ENCODE measurements at places on chromosomes 5 and 9.
A peak's percentile ranks its signal among the peaks of the same experiment; 100 is the strongest.

- no peak for DNase-seq
Measured at GRCh38 chr9:84751921-84752320, 82.4 kb downstream of the NTRK2 start.

DNA sequence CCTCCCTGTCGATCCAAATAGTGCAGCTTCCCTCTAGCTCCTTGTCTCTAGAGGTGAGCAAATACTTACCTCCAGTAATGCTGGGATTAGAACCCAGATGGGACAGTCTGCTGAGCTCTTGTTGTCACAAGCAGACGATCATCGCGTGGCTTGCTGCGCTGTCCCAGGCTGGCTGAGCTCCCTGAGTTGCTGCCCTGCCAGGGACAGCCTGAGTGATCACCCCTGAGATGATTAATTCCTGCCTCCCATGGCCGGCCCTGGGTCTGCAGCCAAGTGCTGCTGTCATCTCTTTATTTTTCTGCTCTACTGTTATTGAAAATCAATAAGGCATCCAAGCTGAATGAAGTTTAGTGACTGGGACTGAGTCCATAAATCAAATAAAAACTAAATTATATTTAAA is 94.0 kb upstream of the ALDH1B1 start:
- DNase-seq, result no peak

DNA sequence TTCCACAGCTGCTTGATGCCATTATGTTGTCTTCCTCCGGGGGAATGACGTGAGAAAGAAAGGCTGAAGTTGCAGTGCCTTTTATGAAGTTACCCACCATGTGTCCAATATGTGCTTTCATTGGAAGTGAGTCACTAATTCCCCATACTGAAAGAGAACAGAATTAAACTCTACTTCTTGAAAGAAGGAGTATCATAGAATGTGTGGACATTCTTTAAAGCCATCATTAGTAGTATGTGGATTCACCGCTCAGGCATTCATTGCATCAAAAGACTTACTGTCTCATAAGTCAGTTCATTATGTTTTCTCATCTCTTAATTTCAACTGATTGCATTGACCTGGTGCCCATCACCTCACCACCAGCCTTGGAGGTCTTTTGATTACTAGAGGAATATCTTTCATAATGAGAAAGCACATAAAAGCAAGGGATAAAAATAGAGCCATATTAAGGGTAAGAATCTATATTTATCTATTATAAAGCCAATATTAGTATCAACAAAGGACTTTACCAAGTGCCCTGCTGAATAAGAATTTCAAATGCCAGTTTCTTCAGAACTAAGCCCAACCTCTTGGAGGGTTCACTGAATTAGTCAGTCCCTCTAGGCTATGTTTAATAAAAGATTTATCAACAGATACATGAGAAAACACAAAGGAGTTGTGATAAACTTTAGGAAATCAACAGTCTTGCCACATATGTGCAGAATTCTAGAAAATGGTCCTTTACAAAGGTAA is 516.1 kb downstream of the NTRK2 start:
- no peak for DNase-seq

GRCh38 chr5:144583541-144584449 is 413.1 kb downstream of the KCTD16 start:
- no peak for DNase-seq

DNA sequence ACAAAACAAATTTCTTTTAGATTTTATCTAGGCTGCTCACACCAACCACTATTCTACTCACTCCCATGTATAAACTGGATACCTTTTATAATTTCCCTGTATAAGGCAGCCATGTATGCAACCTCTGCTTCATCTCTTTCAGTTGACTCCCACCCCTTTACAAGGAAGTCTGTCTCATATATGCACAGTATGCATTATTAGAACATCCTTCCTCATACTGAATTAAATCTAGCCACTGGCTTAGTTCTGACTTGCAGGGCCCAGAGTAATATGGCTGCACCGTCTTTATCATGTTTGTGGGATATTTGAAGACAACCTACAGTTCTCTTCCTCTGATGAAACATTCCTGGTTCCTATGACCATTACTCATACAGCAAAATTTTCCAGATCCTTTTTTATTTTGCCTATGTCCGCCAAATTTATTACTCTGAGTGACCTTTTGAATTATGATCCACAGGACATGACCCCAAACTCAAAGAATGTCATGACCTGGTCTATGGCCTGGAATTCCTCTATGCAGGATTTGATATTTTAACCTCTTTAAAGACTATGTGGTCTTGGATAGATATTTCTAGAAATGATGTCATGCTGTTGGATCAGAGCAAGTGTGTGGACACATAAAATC is 76.6 kb upstream of the ITGA1 start:
- DNase-seq, result no peak

- peak; percentile 31 for DNase-seq
Measured at GRCh38 chr5:175444905-175445456, 999 bp upstream of the DRD1 start.

DNA sequence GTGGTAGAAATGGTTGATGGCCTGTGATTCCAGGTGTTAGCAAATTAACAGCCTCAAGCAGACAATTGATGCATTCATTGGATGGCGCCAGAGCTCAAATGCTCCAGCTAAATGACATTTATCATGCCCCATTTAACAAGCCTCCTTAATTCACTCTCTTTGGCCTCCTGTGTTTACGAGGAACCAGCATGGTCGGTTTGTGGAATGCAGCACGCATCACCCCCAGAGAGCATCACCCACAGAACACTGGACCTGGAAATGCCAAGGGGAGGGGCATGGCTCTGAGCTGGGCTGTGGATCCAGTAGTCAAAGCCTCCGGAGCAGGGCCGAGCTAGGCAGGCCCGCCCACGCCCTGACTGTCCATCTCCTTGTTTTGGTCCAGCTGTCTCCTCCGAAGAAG is 434.0 kb downstream of the GADD45G start:
- DNase-seq, result no peak

DNA sequence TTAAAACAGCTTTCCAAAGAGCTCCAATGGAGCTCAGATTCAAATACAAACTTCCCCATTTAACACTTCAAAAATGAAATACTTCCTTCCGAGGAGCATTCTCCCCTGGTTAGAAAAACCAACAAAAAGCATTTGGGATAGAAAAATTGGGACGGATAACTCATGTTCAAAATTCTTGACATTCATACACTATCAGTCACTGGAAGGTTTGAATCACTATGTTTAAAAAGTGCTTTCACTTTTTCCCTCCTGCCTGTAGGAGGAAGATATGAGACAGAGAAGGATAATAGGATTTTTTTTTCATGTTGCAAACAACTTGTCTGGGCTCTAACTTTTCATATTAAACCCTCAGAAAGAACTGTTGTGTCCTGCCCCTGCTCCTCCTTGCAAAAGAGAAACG is 412.0 kb downstream of the ACTL7B start:
- DNase-seq, result no peak

DNA sequence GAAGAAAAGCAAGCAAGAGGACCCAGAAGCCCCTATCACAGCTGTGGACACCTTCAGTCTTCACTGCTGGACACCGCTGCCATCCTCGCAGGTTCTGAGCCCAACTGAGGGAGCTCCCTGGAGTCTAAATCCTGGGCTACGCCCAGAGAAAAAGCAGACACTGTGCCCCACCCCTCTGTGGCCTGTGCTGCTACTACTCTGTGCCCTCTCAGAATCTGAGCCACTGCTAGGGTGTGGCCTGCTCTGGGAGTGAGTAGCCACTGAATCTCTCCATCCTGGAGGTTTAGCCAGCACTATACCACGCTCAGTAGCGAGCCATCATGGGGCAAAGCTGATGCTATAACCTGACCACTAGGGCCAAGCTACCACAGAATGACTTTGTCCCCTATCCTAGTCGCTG is 338.2 kb downstream of the NPR3 start:
- DNase-seq, result no peak

DNA sequence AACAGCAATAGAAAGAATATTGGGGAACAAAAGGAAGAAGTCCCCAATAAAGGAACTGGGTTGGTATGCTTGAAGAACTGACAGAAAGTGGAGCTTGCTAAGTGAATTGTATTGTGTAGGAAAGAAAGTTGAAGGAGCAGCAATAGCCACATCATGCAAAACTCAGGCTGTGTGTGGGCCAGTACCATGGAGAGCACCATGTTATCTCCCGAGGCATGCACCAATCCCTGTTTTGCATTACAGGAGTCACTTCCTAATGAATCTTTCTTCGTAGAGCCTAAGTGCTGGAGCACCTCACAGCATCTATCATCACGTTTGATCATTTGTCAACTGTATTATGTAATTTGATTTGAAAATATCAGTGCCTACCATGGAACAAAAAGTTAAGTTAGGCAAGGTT is 137.7 kb upstream of the NMUR2 start:
- no peak for DNase-seq

DNA sequence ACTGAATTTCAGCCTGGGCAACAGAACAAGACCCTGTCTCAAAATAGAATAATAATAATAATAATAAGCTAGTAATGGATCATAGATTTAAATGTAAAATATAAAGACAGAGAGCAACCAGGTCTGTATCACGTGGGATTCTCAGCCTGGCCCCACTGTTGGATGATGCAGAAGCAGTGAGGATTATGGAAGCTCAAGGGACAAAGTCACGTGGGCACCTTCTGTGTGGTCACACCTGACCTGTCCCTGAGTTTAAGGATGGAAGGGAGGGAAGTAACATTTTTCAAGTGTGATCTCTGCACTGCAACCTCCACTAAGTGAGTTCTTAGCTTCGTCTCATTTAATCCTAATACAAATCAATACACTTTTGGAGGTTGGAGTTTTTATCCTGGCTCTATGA is 212.5 kb upstream of the IER5L start:
- DNase-seq, result no peak

DNA sequence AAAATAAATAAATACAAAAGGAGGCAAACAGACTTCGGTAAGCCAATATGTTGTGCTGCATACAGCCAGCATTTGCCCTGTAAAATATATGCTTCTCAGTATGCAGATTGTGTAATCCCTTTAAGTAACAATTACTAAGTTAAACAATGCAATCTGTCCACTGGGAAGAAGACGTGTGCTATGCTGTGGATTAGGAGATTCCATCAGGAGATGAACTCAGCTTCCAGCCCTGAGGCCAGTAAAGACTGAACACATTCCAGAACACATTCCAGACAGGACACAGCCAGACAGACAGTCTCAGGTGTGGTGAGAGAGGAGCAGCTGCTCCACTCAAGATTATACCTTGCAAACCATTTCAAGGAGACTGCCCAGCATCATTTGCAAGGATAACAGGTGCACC is 97.8 kb downstream of the MPDZ start:
- no peak for DNase-seq

GRCh38 chr5:168328814-168329213 is 37.4 kb downstream of the WWC1 start:
- DNase-seq, result no peak

- DNase-seq, result peak; percentile 35
Measured at GRCh38 chr9:135504262-135505243, 4.1 kb downstream of the MRPS2 start.

DNA sequence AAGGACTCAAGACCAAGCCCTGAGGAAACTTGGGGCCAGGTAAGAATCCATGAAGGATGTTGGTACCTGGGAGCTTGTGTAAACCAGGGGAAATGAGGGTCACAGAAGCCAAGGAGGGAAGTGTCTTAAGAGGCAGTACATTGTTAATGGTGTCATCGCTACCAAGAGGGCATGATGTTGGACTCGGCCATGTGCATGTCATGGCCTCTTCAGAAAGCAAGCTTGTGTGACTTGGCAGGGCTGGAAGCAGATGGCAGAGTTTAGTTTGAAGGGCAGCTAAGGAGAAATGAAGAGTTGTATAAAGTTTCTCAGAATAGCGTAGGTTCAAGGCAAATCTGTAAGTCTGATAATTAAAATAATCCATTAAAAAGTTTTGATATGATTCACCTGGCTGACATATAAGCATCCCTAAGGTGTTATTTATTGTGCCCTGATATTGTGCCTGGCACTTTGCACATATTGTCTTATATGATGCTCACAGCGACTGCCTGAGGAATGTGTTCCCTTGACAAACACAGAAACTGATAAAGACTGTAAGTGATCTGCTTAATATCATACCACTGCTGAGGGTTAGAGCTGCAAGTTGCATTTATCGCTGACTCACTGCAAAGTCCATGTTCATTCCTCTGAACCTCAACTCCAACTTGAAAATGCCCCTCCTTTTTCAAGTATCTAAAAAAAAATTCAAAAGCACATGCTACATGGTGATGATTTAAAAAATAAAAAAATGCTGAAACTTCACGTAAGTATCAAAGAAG is 81.3 kb upstream of the PTPN3 start:
- no peak for DNase-seq

DNA sequence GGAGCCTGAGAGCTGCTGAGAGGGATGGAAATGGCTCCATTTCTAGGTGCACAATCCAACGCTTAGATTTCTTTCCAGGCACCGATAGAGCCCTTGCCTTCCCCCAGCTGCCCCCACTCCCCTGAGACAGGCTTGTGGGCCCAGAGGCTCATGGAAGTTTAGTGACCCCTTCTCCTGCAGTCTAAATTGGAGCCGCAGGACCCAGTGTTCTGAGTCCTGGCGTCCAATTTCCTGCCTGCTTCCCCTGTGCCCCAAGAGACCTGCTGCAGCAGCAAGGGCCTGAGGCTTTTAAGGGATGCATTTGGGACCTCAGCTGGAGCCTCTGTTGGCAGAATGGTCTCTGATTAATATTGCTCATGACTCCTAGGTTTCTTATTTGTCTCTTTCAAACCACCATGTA is 61.7 kb downstream of the RGS3 start:
- DNase-seq, result no peak

DNA sequence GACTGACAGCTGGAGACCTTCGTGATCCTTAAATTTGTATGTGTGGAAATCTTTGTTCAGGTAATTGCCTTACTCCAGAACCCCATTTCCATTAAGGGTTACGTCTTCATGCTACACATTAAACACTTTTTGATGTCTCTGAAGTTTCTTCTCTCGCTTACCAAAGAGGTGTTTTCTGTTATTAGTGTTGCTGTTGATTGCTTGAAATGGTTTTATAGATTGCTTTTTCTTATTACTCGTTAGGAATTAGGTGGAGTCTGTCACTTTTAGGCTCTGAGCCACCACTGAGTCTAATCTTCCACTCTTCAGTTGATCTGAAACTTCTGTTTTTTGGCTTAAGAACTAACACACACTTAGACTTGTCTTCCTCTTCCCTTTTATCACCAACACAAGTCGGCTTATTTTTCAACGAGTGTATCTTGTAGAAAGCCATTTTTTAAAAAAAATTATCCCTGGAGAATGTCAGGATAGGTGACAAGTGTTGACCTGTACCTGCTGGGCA is 62.2 kb upstream of the PPARGC1B start:
- DNase-seq, result no peak

DNA sequence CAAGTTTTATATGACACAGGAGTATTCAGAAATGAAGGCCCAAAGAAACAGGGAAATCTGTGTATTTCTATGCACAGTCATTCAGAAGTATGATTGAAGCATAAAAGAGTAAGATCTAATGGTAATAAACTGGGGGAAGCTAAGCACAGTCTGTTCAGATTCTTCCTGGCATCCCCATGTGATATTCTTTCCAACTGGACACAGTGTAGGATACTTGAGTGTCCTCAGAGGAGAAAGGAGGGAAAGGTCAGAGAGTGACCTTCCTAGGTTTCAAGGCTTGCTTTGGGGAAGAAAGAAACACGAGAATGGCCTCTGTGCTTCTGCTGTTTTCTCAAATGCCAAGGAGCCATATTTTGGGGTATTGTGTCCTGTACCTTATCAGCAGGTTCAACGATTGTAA is 1798.4 kb upstream of the WWC1 start:
- DNase-seq, result no peak

All from caudate nucleus (tissue), 63 donors.